ENCODE measurements at places on chromosomes 5 and 9.
A peak's percentile ranks its signal among the peaks of the same experiment; 100 is the strongest.

- DNase-seq, result no peak
Observed at GRCh38 chr9:13823026-13823425, 490.9 kb downstream of the NFIB start.

GRCh38 chr5:68995845-68996545 is 97.8 kb upstream of the SLC30A5 start:
- DNase-seq, result no peak

GRCh38 chr5:168188182-168188581 is 103.3 kb upstream of the WWC1 start:
- DNase-seq, result no peak

DNA sequence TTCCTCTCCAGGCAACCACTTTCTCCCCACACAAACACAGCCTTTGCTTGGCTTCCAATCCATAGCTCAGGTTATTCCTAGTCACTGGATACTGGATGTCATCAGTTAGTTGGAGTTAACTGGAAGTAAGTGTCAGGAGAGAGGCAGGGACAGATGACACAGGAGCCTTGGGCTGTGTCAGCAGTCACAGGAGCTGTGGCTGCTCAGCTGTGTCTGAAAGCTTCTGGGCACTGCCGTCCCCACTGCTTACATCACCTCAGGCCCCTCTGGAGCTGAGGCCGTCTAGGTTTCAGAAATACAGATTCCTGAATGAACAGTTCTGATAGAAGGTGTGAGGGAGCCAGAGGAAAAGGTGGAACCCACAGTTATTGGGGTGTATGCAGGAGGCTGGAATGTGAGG is 17.3 kb upstream of the FAM240B start:
- DNase-seq, result no peak

DNA sequence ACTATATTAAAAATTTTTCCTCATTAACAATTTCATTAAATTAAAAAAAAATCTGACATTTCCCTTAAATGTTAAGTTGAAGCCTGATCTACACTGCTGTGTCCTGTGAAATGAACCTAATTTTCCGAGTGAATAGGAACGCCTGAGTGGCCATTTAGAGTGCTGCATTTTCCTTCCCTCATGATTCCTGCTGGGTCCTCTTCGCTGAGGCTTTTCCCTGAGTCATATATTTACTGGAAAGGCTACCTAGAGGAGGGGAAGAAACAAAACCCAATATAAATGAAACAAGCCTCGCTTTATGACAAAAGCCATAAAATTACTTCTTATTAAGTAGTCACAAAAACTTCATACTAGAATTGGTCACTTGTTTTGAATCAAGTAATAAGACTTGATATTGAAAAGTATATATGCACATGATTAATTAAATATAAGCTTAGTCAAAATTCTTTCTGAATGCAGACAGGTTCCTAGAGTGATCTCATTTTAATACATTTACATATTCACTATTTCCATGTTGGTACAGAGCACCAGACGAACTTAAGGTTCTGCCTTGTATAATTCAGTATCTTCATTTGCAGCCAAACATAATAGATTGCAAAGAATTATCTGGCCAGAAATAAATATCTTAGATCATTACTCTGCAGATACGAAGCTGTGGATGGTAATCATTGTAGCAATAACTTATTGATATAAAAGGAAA is 6.3 kb upstream of the ISCA1 start:
- no peak for DNase-seq

DNA sequence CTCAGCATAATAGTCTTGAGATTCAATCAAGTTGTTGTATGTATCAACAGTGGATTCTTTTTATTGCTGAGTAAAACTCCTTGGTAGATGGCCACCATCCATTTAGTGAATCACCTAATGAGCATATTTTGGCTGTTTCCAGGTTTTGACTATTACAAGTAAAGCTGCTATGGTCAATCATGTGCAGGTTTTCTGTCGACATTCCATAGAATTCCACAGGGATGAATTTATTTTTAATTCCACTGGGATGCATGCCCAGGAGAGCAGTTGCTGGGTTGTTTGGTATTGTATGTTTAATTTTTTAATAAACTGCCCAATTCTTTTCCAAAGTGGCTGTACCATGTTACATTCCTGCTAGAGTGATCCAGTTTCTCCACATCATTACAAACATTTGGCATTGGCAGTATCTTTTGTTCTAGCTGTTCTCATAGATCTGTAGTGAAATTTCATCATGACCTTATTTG is 10.5 kb upstream of the S1PR3 start:
- no peak for DNase-seq

DNA sequence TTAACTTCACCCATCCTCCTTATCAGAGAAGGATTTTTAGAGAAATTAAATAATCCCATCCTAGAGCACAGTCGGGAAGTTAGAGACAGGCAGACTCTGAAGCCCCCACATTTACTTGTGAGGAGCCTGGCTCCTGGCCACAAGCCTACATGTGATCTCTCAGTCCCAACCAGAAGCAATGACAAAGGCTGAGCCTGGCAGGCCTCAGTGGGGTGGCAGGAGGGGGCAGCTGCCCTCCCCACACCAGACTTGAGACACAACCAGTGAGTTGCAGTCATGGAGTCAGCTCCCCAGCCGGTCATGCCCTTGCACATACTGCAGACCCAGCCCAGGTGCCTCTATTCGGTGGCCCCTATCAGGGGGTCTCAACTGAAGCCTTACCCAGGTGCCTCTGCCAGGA is 11.0 kb downstream of the NAIF1 start:
- DNase-seq, result no peak

- no peak for DNase-seq
Observed at GRCh38 chr5:154220625-154221024, 30.1 kb downstream of the GALNT10 start.

DNA sequence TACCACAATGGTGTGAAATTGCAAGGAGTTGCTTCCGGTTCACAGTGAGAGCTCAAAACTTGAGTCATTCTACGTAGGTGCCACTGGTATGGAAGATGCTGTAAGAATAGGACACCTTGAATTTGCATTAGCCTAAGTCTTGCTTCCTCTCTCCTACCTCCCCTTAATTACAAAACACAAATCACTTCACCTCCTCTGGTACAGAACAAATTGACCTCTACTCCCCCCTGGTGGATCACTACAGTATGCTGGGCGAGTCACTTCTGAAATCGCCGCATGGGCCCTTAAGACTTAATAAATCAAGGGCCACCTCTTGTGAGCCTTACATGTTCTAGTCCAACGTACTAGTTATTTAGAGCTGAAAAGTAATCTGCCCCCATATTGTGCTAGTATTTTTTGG is 145.3 kb upstream of the SMARCA2 start:
- DNase-seq, result peak; percentile 29

- DNase-seq, result peak; percentile 51
Observed at GRCh38 chr5:157740229-157740610, 3.3 kb upstream of the LSM11 start.

Measured in hematopoietic multipotent progenitor cell treated with erythropoietin and hydrocortisone succinate and interleukin-3 and kit ligand, for 8 days (in vitro differentiated cells).